NCI-H524 (cell line): ENCODE measurements at places on chromosomes 6 and 20.

- DNase-seq = no peak
Measured at GRCh38 chr6:33633084-33633461, 12.0 kb downstream of the ITPR3 start.

GRCh38 chr20:57868310-57868709 lies 158.5 kb upstream of the PMEPA1 start:
- DNase-seq = no peak

DNA sequence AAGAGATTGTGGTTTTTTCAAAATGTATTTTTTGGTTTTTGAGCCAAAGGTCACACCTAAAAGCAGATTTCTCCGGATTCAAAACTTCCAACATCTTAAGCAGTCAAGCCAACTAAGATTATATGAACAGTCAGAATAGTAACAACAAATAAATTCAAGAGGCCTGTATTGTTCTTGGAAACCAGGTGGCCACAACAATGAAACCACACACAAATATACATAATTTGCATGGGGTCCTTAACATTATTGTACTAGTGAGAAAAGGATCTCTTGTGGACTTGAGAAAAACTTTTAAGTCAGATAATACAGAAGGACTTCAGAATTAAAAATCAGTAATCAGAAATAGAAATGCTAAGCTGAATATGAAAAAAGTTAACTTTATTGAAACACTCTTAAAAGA lies 40.6 kb downstream of the NOL7 start:
- DNase-seq = no peak

- no peak for DNase-seq
Measured at GRCh38 chr6:85641897-85642773, 551 bp downstream of the SYNCRIP start.

- peak; percentile 34 for DNase-seq
Measured at GRCh38 chr20:25692499-25692898, 4.2 kb downstream of the ZNF337 start.

DNA sequence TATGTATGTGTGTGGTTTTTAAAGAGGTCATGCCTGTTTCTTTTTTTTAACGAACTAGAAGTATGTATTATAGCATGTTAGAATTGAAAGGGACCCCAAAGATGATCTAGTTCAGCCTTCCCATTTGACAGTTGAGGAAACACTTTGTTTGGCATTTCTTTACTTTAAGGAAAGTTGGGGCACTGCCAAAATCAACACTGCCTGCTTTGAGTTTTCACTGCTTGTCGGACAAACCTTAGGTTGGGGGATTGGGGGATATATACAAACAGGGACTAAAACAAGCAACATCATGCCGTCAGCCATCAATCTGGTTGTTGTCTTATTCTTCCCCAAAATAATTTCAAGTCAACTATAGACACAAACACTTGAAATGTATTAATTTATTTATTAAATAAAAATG lies 14.1 kb upstream of the CALHM6 start:
- DNase-seq = no peak

DNA sequence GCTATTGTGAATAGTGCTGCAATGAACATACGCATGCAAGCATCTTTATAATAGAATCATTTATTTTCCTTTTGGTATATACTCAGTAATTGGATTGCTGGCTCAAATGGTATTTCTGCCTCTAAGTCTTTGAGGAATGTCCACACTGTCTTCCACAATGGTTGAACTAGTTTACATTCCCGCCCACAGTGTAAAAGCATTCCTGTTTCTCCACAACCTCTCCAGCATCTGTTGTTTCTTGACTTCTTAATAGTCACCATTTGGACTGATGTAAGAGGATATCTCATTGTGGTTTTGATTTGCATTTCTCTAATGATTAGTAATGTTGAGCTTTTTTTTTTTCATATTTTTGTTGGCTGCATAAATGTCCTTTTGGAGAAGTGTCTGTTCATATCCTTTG lies 208.7 kb downstream of the PHF3 start:
- DNase-seq = no peak

GRCh38 chr20:59014680-59015389 lies 4.4 kb upstream of the TUBB1 start:
- no peak for DNase-seq

- DNase-seq = no peak
Measured at GRCh38 chr20:58710481-58711265, 18.1 kb downstream of the NPEPL1 start.

DNA sequence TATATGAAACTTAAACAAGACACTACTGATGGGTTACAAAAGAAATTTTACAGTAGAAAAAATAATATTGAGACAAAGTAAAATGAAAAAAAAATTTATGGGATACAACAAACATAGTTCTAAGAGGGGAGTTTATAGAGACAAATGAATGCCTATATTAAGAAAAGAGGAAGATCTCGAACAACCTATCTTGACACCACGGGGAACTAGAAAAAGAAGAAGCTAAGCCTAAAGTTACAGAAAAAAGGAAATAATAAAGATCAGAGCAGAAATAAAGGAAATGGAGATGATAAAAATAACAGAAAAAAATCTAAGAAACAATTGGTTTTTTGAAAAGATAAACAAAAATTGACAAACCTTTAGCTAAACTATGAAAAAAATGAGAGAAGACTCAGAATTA lies 9.1 kb upstream of the ECHDC1 start:
- DNase-seq = no peak

DNA sequence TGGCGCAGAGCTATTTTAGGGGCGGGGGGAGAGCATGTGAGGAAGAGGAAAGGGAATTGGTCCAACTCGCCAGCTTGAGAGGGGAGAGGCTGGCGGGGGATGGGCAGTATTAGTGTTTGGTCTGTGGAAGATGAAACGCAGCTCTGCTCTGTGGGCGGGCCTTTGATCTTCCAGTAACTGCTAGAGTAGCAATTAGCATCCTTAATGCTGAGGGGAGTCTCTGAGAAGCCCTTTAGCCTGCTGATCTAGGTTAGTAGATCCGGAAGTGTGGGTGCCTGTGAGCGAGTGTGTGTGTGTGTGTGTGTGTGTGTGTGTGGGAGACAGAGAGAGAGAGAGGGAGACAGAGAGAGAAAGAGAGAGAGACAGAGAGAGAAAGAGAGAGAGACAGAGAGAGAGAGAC lies 117.2 kb upstream of the BACH2 start:
- peak; percentile 86 for DNase-seq

- DNase-seq = no peak
Measured at GRCh38 chr6:90192857-90193256, 103.8 kb downstream of the BACH2 start.

- DNase-seq = no peak
Measured at GRCh38 chr6:4780360-4780812, 4.2 kb downstream of the CDYL start.

DNA sequence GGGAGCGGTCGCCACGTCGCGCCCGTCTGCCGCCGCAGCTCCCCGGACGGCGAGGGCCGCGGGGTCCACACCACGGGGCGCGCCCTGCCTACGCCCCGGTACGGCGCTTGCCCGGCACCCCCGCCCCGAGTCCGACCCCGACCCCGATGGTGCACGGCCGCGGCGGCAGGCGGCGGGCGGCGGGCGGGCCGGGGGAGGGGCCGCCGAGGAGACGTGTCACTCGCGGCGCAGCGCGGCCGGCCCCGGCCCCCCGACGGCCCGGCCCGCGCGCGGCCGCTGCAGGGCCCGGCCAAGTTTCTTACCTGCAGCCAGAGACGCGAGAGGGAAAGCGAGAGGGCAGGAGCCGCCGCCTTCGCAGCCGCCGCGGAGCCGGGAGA lies 328 bp downstream of the RRBP1 start:
- no peak for DNase-seq

DNA sequence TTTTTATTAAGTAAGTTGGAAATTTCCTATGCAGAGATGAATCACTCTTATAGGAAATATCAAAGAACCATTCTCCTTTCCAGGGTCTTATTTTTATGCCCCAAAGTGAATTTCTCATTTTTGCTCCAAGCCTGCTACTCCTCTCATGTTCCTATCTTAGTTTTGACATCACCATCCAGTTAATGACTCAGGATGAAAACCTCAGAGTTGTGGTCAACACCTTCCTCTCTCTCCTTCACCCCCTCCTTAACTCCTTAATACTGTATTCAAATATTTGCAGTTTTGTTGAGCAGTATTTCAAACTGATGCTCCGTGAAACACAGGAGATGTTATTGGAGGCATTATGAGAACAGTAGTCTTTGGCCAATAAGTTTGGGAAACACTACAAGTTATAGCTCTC lies 64.1 kb downstream of the NRN1 start:
- DNase-seq = no peak

GRCh38 chr6:160714731-160715316 lies 12.8 kb downstream of the PLG start:
- no peak for DNase-seq

GRCh38 chr6:170232186-170233002 lies 58.5 kb downstream of the DLL1 start:
- no peak for DNase-seq

GRCh38 chr6:25154034-25154596 lies 125.1 kb upstream of the CARMIL1 start:
- no peak for DNase-seq

- no peak for DNase-seq
Measured at GRCh38 chr6:142285235-142286087, 16.3 kb upstream of the ADGRG6 start.

DNA sequence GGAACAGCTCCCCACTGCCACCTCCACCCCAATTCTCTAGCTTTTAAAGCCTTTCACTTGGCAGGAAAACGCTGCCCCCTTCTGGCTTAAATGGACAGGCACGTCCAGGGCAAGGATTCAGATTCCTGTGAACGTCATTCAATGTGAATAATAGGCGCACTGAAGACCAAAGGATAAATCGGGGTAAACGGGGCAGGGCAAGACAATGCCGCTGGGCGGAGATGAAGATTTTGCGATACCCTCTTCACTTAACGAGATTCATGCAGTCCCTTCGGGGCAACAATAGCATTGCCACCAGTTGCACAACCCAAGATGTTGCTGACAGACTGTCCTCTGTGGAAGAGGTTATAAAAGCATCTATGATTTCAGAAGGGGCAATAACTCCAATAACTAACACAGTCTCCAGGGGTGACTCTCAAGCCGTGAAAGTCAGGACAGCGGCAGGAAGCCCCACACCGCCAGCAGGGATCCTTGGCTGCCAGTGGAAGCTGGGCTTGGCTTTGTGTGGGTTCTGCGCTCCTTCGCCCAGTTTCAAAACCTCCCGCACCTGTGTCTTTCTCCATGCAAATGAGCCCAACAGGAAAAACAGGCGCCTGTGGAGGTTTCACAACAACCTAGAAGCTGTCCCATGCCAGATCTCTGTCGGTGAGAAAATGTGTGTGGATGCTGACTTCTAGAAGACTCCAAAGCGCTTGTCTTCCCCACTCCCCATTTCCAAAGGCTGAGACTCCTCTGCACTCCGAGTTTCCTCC lies 291.8 kb downstream of the BMP7 start:
- DNase-seq = peak; percentile 76

GRCh38 chr6:90460051-90460450 lies 126.8 kb downstream of the MAP3K7 start:
- no peak for DNase-seq

GRCh38 chr6:69061066-69061465 lies 426.0 kb downstream of the ADGRB3 start:
- DNase-seq = no peak

GRCh38 chr20:10501402-10501801 lies 66.3 kb downstream of the SLX4IP start:
- peak; percentile 81 for DNase-seq

DNA sequence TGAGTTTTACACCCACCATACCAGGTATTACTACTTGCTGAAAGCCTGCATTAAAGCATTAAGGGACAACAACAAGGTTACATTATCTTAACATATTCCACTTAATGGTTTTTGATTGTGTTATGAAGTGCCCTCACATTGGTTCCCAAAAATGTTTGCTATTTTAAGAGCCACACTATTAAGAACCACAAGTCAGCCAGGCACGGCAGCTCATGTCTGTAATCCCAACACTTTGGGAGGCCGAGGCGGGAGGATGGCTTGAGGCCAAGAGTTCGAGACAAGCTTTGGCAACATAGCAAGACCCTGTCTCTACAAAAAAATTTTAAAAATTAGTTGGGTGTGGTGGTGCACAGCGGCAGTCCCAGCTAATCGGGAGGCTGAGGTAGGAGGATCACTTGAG lies 28.2 kb downstream of the ATXN1 start:
- no peak for DNase-seq

DNA sequence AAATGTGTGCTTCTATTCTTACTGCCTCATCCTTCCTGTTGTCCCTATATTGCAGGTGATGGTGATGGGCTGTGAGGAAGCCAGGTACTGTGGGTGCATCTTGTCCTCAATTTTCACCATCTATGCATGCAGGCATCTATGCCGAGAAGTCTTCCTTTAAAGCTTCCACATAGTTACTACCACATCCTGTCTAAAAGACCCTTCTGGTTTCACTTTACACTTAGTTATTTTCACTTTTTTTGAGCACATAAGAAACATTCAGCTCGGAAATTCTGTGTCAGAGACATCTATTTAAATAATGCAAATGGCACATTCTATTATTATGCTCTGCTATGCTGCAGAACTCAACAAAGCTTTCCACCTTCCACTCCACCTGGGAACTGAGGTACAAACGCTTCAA lies 28.2 kb upstream of the FABP7 start:
- DNase-seq = no peak

GRCh38 chr6:125157725-125158124 lies 4.2 kb downstream of the TPD52L1 start:
- no peak for DNase-seq

DNA sequence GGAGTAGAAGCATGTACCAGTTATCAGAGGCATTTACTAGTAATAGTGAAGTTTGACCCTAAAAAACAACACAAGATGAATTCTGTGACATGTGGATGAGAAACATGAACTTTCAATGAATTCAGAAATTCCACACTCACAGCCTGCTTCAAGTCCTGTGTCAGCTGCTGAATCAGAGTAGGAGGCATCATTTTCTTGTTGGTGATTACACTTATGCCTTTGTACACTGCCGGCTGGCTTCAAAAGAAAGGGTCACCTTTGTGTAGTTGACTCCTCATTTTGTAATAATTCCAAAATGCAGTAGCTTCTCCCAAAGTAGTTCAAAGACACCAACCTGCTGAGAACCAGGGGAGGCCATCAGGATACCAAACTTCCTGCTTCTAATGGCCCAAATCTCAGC lies 165.5 kb downstream of the BACH2 start:
- DNase-seq = no peak

DNA sequence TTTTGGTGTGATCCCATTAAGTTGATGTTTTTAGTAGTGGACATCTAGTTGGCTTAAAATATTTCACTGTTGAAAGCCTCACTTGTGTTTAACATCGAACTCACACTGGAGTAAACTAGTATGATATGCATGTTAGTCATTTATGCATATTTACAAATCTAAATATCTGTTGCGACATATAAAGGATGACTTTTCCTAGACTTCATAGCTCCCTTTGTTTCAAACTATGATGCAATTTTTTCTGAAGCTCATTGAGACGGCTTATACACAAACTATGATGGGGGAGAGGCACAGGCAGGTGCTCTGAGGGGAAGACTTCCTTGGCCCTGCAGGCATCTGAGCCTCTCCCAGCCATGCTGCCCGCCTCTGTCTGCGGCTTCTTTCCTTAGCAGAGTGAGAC lies 11.8 kb upstream of the FOXC1 start:
- no peak for DNase-seq

- no peak for DNase-seq
Measured at GRCh38 chr6:114874410-114874809, 531.6 kb upstream of the HS3ST5 start.

- no peak for DNase-seq
Measured at GRCh38 chr6:135722679-135723078, 128.8 kb upstream of the PDE7B start.
